T-helper 2 cell (primary cell): ENCODE measurements at places on chromosomes 7 and 10.

DNA sequence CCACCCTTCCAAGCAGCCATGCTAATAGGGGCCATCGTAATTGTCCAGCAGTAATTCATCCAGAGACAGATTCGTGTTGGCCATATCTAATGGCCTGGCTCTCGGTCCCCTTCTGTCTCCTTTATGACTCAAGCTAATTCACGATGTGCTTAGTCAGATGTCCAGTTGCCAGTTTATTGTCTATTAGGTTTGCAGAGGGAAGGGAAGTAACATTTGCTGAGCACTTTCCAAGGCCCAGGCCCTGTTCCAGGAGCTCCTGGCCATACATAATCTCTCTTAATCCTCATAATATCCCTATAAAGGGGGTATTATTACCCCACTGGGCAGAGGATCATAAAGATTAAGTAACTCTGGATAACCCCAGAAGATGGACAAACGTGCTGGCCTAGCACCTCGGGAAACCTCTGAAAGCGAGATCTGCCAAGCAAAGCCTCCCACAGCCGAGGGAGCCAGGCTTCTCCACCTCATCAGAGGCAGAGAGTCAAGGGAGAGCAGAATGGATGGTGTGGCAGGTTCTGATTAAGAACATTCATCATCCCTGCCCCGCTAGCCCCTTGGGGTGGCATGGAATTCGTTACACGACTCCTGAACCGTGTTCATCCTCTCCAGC, 153.7 kb downstream of the PLXNA4 start:
- no peak for DNase-seq

DNA sequence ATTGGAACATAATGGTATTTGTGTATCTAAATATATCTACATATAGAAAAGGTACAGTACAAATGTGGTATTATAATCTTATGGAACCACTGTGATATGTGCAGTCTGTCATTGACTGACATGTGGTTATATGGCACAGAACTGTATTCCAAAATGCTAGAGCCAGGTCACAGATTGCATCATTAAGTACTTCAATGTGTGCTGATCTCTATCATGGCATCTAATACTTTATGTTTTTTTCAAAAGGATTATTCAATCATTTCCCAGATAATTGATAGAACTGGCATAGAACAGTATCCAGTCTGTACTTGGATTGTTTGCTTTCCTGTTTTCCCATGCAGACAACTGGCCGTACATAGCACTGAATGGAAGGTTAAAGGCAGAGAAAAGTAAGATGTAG, 662.7 kb downstream of the PARD3 start:
- DNase-seq = no peak

DNA sequence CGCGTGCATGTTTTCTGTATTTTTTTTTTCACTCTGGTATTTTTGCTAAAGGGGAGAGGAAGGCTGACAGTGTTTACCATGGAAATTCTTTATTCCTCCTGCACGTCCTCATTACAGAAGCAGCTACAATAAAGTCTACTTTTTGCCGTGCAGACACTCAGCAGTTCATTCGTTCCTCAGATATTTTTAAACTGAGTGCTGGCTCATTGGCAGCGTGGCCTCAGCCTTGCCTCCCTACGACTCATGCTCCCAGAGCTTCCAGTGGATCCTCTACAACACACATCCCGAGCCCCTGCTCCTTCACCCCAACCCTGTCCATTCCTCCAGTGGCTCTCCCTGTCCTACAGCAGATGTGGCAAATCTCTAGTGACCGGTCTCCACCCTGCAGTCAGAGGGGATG, 239.2 kb upstream of the ZMIZ1 start:
- DNase-seq = no peak

GRCh38 chr10:121058082-121058481, 206.9 kb downstream of the WDR11 start:
- DNase-seq = no peak

DNA sequence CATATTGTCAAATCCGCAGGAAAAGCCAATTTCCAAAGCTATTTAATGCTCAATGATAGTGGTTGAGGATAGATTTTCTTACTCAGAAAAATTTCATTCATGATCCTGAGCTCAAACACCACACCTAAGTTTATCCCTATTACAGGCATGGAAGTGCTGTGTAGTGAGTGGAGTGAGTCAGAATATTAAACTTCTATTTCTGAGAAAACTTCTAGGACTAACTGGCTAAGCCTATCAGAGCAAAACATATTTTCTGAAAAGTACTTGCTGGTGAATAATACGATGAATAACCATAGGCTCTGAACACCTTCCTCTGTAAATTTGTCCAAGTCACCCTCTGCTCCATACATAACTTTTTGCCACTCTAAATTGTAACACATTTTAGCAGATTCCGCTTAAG, 221.5 kb downstream of the SUGCT start:
- DNase-seq = no peak

GRCh38 chr7:81013083-81013817, 94.4 kb upstream of the SEMA3C start:
- DNase-seq = no peak

DNA sequence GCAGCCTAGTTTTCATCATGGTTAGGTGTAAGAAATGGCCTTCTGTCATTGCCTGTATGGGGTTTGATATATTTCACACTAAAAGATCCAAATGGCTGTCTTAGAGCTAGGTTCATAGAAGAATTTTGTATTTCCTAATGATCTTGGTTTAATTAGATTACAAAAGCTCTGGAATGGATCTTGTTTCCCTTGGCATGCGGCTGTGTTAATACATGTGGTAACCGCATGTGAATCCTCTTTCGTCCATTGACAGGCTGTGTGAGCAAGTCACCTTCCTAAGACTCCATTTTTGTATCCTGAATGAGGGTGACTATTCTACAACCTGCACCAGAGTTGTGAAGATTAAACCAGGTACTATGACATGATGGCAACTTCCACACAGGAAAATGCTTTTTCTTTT, 12.4 kb upstream of the FZD1 start:
- no peak for DNase-seq

DNA sequence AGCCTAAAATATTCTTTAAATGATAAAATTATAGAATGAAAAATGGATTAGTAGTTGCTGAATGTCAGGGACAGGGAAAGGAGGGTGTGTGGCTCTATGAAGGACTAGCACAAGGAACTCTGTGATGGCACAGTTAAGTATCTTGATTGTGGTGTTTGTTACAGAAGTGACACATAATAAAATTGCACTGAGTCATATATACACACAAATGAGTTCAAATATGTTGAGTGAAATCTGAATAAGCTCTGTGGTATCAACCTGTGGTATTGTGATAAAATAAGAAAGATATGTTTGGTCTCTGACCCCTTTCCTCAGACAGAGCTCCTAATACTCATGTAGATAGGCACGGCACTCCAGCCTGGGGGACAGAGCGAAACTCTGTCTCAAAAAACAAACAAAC, 181.5 kb upstream of the TRIM24 start:
- no peak for DNase-seq

DNA sequence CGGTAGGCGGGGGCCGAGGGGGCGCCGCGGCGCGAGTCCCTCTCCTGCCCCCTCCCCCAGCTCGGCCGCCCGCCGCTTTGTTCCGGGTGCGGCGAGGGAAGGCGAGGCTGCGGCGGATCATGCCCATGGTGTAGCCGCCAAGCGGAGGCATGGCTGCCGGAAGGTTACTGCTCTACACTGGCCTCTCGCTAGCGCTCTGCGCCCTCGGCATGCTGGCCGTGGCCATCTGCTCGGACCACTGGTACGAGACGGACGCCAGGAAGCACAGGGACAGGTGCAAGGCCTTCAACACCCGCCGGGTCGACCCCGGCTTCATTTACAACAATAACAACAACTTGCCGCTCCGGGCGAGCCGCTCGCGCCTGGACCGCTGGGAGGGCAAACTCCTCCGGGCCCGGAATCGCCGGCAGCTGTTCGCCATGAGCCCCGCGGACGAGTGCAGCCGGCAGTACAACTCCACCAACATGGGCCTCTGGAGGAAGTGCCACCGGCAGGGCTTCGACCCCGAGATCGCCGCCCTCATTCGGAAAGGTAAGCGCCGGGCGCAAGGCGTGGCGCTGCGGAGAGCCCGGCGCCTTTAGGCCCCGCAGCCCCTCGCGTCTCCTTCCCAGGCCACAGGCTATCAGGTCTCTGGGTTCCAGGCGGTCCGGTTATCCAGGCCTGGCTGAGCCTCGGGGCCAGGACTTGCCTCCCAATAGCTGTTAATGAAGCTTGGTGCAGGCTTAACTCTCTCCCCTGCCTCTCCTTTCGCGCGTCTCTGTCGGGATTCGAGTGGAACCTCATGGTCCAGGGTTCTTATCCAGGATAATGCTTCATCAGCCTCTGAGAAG, 513 bp downstream of the TMEM178B start:
- no peak for DNase-seq

DNA sequence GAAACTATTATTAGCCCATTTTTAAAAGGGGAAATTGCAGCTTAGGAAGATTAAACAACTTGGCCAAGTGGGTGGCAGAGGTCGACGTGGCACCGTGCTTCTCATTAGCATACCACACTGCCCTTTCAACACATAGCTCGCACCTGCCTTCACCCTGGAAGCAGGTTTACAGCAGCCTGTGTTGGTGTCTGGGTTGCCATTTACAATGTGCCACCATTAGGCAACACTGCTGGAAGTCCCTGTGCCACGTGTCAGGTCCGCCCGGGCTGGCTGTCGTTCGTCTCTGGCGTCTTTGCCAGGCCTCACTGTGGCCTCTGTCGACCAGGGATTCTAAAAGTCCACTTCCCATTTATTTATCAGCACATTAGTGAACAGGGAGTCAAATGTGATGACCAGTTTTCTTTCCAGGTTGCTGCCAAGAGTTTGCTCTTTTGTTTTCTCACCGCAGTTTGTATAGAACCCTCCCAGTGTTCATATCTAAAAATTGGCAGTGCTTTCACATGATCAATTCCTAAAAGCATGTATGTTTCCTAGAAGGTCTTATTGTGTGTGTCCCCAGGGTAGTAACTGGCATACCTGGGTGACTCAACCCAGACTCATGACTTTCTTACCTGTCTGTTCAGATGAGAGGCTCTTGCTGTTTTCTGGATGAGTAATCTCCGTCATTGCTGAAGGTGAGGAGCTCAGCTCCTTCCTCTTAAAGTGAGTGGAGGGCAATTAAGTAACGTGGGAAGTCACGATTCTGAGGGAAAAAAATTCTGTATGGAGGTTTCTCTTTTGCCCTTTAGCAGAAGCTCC, 9.2 kb downstream of the INSIG1 start:
- DNase-seq = no peak

DNA sequence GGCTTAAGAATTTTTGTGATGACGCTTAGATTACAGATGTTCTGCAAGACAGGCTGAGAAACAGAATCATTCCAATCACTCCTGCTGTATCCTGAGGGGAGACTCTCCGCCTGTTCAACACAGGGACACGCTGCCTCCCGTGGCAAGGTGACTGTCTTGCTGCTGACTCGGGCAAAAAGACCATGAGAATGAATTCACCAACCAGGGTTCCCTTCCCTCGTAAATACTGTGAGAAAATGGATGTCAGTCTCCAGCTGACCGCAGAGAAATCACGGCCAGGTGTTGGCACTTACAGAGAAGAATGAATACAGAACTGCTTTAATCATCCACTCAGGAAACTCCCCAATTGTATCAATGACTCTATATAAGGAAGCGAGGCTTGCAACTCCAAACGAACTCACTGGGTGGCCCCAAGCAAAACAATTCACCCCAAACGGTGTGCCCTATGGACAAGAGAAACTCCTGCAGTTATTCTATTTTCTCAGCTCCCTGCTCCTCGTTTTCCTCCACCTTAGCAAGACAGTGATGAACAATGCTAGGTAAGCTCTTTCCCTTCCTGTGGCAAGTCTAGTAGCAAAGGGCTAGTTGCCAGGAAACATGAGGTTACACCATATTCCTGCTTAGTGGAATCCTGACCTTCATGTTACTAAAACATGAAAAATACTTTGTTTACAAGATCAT, 22.8 kb downstream of the GNA12 start:
- DNase-seq = no peak

- DNase-seq = no peak
Observed at GRCh38 chr7:28957751-28958234, 337 bp downstream of the TRIL start.

- no peak for DNase-seq
Observed at GRCh38 chr7:22591271-22591670, 91.3 kb upstream of the STEAP1B start.

- DNase-seq = no peak
Observed at GRCh38 chr7:21757537-21758282, 188.0 kb downstream of the CDCA7L start.

- DNase-seq = peak; percentile 29
Observed at GRCh38 chr10:5698062-5698461, 13.4 kb downstream of the TASOR2 start.

DNA sequence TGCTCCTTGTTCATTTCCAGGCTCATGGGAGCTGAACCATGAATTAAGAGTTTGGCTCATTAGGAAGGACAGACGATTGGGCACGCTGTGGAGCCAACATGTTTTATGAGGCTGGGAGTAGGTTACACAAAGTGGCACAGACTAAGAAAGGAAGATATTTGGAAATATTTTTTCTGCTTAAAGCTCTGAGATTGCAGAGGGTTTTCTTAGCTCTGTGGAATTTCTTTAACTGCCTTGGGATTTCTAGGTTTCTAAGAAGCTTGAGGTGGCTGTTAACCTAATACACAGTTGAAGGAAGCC, 344.6 kb downstream of the RNLS start:
- no peak for DNase-seq

DNA sequence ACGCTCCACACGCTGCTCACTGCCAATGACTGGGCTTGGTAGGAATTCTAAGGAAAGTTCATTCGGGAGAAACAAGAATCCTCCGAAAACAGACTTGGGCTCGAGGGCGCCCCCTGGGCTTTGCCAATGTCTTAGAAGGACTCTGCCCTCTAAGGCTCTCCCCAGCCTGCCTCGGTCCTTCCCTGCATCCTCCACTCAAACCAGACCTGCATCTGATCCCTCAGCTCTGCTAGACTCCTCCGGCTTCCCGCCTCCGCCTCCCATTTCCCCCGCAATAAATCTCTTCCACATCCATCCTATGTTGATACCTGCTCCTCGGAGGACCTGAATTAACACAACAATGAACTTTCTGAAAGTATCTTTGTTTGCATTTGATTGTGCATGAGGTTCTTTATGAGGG, 177.6 kb downstream of the PLPP4 start:
- DNase-seq = no peak

DNA sequence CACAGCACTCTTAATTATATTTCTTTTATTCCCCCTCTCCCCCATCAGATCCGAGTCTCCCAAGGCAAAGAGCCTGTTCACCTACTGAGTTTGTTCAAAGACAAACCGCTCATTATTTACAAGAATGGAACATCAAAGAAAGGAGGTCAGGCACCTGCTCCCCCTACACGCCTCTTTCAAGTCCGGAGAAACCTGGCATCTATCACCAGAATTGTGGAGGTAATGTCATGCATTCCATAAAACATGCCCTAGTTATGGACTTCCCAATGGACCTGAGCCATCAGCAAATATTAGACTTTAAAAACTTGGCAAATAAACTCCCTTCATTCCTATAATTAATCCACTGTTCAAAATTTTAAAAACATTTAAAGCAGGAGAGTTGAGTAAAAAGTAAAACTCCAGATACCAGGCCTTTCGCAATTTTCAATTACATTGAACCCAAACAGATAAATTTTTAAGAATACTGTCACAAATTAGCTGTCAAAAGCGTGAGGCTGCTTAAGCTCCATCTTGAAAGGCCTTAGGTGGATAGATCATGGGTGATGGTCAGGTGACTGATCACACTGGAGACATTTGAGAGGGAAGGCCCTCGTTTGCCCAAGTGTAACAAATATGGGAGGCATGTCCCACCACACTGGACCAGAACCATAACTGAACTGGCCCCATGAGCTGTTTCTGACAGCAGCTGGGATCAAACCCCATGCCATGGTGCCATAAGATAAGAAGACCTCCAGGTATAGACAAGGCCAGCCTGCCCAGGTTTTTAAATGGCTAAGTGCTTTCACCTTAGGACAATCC, 46.9 kb upstream of the ARL4A start:
- DNase-seq = no peak
